ENCODE measurements at places on chromosomes 1 and 21.

DNA sequence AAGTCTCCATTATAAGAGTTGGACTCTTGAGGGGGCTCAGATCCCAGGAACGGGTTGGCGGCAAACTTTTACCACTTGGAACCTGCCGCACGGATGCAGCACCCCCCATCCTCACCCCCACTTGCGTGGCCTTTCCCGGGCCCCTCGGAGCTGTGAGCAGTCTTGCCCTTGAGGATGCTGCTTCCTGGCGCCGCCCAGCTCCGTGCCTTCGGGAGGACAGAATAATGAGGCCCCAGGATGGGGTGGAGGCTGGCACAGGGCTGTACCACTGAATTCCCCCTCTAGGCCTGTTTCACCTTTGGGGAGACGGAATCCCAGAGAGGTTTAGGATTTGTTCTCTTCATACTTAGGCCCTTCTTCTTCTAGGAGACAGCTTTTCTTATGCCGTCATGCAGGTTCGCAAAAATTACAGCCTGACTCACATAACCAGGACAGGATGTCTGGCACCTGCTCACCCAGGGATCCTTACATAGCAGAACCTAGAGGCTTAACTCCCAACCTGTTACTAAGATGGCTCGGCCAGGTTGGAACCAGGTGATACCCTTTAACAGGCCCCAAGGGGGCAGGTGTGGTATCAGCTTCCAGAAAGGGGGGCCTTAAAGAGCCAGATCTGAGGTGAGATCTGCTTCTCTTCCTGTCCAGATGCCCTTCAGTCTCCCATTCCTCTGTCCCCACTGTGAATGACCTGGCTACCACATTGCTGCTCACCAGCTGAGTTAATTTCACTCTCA is 1.5 kb downstream of the TRNP1 start:
- DNase-seq = no peak

DNA sequence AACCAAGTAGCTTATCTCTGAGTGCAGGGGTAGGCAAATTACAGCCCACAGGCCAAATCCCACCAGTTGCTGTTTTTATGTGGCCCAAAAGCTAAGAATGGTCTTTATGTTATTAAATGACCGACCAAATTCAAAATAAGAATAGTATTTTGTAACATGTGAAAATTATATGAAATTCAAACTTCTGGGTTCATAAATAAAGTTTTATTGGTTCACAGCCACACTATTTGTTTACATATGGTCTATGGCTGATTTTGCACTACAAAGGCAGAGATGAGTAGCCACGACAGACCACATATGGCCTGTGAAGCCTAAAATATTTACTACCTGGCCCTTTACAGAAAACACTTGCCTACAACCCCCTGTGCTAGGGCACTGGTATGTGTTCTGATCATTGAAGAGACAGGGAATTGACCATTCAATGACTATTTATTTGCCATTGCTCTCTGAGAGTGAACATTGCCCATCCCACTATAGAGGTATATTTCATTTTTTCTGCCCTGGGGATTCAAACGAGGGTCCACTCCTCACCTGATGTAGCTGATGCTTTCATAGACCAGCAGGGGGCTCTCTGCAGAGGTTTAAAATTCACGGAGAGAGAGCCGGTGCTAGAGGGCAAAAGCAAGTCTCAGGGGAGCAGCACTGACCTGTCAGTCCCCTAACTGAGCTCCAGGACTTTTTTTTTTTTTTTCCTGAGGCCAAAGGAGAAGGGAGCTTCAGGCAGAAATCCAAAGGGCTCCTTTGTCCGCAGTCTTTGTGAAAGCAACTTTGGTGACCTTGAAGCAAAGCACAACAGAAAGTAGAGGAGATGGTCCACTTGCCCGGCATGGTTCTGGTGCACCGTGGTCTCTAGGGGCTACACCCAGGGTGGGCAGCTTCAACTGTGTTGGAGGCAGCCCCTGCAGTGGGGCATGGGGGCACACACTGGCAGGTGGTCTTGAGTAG is 7.3 kb upstream of the GNL2 start:
- DNase-seq = no peak

GRCh38 chr1:201038186-201038876 is 14.8 kb upstream of the KIF21B start:
- DNase-seq = no peak

GRCh38 chr1:201807958-201808632 is 20.9 kb upstream of the IPO9 start:
- DNase-seq = no peak

- DNase-seq = no peak
Measured at GRCh38 chr1:87844251-87844650, 515.6 kb downstream of the LMO4 start.

DNA sequence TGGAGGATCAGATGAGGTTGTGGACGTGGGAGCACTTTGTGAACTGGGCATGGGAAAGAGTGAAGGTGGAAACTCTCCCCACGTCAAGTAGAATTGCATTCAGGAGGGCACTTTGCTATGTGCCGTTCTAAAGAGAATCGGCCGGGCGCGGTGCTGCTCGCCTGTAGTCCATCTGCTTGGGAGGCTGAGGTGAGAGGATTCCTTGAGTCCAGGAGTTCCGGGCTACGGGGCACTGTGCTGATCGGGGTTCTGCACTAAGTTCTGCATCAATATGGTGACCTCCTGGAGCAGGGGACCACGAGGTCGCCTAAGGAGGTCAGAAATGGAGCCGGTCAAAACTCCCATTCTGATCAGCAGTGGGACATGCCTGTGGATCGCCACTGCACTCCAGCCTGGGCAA is 141.9 kb downstream of the PEX14 start:
- DNase-seq = no peak

DNA sequence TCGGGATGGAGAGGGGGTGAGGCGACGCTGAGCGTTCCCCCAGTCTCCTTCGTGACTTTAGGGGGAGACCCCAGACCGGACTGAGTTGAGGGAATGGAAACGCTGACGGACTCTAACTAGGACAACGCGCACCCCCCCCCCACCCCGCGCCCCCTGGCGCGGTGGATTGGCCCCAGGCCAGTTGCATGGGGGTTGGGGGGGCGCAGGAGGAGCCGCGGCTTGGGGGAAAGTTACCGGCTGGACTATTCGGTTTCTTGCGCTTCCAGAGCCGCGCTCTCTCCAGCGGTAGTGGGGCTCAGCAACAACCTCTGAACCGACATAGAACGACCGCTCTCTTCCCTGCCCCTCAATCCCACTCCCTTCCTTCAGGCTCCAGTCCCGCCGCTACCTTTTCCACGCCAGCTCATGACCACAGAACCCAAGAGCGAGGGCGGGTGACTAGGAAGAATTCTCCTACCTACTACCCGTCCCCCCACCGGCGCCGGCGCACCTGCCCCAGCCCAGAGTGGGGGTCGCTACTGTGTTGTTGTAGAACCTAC is 694 bp downstream of the ZBTB7B start:
- no peak for DNase-seq

GRCh38 chr1:233704898-233705723 is 91.2 kb downstream of the KCNK1 start:
- no peak for DNase-seq

DNA sequence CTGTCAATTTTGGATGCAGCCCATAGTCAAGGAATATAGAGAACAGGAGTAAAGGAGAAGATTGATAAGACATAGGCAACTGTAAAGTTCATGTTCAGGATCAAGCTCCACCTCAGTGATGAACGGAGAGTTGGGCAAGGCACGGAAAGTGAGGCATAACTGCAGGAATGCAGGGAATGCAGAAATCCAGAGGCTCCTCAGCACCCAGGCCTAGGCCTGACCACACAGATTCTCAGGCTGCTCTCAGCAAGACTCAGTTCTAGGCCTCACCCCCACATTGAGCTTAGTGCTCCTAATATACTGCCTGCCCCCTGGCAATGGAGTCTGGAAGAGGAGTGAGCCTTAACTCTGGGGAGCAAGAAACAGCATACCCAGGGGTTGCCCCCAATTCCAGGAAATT is 36.3 kb upstream of the S1PR1 start:
- DNase-seq = no peak

GRCh38 chr21:38848187-38848609 is 42.5 kb downstream of the ETS2 start:
- DNase-seq = no peak

GRCh38 chr1:229619614-229620013 is 6.3 kb downstream of the TAF5L start:
- DNase-seq = no peak

DNA sequence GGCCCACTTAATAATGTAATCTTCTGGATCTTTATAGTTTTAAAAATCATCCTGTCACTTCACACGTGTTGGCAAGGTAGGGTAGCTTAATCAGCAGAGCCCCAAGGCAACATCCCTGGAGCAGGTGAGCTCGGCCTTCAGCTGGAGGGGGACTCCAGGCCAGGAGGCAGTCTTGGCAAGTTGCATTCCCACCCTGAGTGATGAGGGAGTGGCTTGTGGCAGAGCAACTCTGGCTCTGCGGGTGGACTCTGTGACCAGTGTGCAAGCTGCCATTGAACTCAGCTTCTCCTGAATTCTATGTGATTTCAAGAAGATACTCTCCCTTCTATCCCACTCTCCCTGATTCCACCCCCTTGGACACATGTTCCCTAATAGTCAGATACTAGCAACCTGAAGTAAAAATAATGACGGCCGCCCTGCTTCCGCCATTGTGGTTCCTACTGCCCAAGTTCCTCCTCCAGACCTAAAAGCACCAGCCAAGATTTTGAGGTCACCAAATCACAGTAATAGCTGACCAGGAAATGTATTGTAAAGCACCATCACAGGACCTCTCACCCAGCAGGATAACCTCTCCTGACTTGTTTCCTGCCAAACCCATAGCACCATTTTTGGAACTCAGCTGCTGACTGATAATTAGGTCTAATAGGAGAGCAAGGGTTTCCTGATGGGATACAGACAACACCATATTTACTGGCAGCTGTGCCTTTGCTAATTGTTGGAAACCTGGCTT is 11.5 kb upstream of the LYST start:
- no peak for DNase-seq

DNA sequence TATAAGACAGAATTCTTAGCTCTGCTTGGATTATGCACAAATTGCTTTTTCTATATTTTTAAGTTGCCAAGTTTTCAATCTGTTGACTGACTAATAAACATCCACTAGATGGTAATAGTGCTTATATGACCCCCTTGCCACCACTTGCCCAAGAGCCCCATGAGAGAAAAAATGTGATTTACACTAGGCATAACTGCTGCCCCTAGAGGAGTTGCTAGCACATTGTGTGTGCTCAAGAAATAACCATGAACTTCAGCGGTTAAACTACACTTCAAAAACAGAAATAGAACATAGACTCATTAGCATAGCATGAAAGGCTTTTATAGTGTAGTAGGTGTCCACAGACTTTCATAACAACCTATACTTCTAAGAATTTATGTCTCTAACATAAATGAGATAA is 61.4 kb downstream of the BRINP3 start:
- DNase-seq = no peak

DNA sequence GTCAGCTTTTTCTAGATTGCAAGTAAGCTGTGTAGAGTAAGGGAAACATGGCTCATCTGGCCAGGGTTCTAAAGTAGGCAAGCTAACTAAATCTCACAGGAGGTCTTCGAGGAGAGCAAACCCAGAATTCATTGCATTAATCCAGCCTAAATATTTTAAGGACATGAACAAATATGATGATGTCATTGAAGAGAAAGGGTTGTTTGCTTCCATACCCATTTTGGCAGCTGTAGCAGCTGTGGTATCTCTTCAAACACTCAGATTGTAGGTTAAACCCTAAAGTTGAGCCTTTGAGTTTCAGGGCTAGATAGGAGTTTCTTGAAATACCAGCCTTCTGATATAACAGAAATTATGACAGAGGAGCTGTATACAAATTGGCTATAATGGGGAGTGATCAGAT is 200.5 kb upstream of the C1orf105 start:
- DNase-seq = no peak

DNA sequence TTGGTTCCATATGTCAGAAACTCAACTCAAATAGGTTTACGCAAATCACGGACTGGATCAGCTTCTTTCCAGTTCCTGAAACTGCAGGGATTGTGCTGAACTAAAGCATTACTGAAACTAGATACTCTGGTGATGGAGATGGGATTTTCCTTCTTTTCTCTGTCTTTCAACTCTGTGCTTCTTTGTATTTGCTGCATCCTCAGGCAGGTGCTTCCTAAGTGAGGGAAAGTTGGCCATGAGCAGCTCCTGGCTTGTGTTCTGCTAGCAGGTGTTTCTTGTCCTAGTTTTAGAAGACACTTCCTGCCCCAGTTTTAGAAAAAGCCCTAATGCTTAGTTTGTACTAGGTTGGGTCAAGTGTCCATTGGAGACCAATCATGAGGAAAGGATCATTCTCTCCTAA is 86.7 kb upstream of the USP24 start:
- DNase-seq = no peak

- DNase-seq = peak; percentile 87
Measured at GRCh38 chr1:12435639-12436344, 182.2 kb downstream of the DHRS3 start.

- DNase-seq = no peak
Measured at GRCh38 chr1:111921948-111922347, 67.5 kb downstream of the KCND3 start.

GRCh38 chr1:116767782-116768382 is 13.7 kb downstream of the CD2 start:
- no peak for DNase-seq

DNA sequence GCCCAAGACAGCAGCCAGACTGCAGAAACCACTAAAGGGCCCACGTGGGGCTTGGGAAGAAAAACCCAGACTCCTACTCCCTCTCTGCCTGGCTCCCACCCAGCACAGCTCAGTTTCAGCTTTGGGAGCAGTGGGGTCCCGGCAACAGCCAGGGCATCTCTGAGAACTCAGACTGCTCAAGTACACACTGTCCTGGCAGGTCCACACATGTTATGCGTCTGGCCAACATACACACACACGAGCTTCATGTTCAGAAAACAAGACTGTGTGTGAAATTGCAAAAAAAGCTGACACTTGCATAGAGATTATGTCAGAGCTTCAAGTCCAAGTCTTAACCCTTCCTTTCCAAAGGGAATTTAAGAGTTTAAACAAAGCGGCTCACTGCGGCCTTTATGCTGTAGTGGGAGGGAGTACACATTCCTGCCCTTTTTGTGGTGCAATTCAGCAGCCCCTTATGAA is 136.6 kb upstream of the CD34 start:
- DNase-seq = no peak

DNA sequence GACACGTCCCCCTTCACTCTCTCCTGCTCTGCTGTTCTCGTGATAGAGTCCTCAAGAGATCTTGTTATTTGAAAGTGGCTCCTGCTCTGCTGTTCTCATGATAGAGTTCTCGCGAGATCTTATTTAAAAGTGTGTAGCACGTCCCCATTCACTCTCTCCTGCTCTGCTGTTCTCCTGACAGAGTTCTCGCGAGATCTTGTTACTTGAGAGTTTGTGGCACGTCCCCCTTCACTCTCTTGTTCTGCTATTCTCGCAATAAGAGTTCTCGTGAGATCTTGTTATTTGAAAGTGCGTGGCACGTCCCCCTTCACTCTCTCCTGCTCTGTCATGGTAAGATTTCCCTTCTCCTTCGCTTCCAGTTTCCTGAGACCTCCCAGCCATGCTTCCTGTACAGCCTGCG is 47.9 kb downstream of the SMYD3 start:
- no peak for DNase-seq

DNA sequence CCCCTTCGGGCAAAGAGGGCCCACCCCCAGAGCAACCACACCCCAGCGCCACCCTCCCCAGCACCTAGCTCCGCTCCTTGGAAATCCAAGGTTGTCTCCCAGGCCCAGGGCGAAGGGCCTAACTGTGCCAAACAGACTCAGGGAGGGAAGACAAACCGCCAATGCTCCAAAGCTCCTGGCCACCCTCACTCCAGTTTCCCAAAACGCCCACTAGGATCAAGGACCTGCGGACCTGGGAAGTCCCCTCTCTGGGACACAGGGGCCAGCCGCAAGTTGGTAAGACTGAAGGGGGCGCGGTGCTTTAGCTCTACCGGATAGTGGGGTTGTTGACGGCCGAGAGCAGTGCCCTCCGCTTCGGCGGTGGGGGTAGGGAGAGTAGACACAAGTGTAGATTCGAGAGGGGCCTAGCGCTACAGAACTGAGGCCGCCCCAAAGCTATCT is 581 bp downstream of the IRF6 start:
- no peak for DNase-seq
